ENCODE measurements at places on chromosomes 4 and X.

DNA sequence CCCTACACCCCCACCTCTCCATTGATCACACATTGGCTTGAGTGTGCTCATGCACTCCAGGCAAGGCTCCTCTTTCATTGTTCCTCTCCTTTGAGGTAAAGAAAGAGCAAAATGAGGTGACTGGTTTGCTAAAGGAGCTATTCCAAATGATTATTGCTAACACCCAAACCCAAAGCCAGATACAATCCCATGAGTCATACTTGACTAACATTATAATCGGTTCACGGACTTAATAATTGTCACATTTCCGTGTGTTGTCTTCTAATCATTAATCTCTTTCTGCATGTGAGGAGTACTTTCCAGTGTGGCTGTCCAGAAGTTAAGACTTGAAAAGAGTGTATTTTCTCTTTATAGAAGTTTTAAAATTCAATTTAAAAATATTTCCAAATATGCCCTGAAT lies 174.3 kb upstream of the SFRP2 start:
- DNase-seq: no peak

- DNase-seq: no peak
Observed at GRCh38 chr4:40395166-40395900, 60.2 kb downstream of the CHRNA9 start.

- DNase-seq: no peak
Observed at GRCh38 chr4:147678796-147679549, 5.0 kb downstream of the PRMT9 start.

GRCh38 chr4:76965866-76966579 lies 16.5 kb downstream of the SEPTIN11 start:
- no peak for DNase-seq

DNA sequence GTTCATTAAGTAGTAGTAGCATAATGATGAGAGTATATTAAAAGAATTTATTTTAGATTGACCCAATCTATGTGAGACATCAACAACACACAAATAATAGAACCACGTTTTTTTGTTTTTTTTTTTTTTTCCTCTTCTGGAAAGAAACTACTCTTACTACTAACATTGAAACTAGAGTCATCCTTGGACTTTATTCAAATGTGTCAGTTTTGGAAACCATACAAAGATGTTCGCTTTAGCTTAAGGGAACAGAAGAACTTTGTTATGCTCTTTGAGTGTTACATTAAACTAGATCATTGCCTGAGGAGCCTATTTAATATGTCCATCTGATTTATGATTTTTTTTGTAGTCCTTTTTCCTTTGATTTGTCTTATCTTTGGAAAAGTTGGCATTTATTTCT lies 166.7 kb downstream of the RPA4 start:
- DNase-seq: no peak

- no peak for DNase-seq
Observed at GRCh38 chrX:17299206-17299605, 75.8 kb upstream of the NHS start.

- no peak for DNase-seq
Observed at GRCh38 chrX:64996805-64997204, 20.6 kb upstream of the ZC4H2 start.

DNA sequence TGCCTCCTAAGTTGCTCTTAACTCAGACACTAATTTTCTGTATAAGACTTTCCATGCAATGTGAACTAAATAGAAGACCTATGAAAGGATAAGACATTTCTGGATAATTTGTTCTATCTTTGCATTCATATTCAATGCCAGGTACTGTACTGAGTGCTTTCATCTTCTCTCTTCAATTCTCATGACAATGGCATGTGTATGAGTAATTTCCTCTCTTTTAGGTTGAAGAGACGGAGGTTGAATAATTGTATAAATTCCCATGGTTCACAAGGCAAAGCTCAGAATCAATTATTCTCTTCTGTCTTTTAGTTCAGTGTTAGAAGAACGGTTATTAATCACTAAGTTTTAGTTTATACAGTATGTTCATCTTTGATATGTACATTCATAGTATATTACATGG lies 29.3 kb upstream of the CFAP299 start:
- no peak for DNase-seq

DNA sequence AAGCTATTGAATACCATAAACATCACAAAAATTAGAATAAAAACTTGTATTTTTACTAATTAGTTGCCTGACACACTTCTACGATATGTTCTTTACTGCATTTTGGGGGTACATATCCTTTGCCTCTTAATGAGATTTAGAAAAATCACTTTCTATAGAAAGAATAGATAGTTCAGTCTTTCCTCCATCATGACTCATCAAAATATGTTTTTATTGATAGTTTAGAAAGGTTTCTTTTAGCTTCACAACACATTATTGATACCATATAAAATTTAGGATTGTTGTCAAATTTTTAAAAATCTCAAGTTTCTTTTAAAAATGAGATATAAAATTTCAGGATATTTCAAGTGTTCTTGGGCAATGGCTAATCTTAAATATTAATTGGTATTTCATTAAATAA lies 74.5 kb upstream of the NOCT start:
- DNase-seq: no peak

- no peak for DNase-seq
Observed at GRCh38 chr4:13118633-13119032, 365.5 kb downstream of the RAB28 start.

GRCh38 chrX:125005863-125006262 lies 313.8 kb upstream of the TEX13C start:
- DNase-seq: no peak

Measured in AG20443 (cell line).